ENCODE measurements at places on chromosomes 4 and X. TPM values are rescaled to one million over a fixed set of nuclear protein-coding genes. Genes with fewer than 3 reads are reported as not detected.

DNA sequence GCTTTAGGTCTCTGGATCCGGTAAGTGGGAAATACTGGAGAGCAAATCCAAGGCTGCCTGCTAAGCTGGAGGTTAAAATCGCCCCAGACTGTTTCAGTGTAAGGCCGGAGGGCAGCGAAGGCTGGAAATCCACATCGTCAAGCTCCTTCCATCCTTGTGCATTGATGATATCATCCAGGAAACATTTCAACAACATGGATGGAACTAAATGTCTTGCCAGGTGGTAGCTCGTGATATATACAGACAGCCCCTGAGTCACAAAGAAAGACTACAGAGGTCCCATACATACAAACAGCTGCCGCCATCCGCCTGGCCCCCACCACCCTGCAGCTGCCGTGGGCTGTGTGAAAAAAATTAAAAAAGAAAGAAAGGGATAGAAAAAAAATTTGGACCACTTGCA lies 148.9 kb upstream of the RBPJ start:
- no peaks in the 10 kb centered on the region for H3K27me3 ChIP-seq
- H3K27ac ChIP-seq: no peak overlapping the region
- no peak overlapping the region for H3K4me3 ChIP-seq
- DNase-seq: no peak
- H3K36me3 ChIP-seq: no peaks in the 10 kb centered on the region

- H3K4me3 ChIP-seq: peak within 1 kb of the TSS; percentile 31
- H3K36me3 ChIP-seq: no peaks in the 10 kb centered on the region
- H3K27ac ChIP-seq: no peak within 1 kb of the TSS
- DNase-seq: no peak
- peaks cover 2% of the 10 kb centered on the region for H3K27me3 ChIP-seq
These were observed at the start of the genes CSAG1 and MAGEA12 for GRCh38 chrX:152733261-152733975. TSS of gene CSAG1 (minus strand) at chrX:152733721. CDS start at chrX:152732460, 1,261 bp downstream. TSS of gene MAGEA12 (plus strand) at chrX:152733757. CDS start at chrX:152736162, 2,405 bp downstream.

GRCh38 chrX:140507223-140507981 lies 2.5 kb upstream of the SOX3 start:
- H3K36me3 ChIP-seq: no peaks in the 10 kb centered on the region
- no peak overlapping the region for H3K27ac ChIP-seq
- H3K27me3 ChIP-seq: peaks cover 22% of the 10 kb centered on the region
- H3K4me1 ChIP-seq: peaks cover 6% of the 10 kb centered on the region
- DNase-seq: no peak

TLR3 gene
- not detected for total RNA-seq

All from endothelial cell (in vitro differentiated cells).